Renal cortical epithelial cell (primary cell): ENCODE measurements at places on chromosomes 6 and 20.

DNA sequence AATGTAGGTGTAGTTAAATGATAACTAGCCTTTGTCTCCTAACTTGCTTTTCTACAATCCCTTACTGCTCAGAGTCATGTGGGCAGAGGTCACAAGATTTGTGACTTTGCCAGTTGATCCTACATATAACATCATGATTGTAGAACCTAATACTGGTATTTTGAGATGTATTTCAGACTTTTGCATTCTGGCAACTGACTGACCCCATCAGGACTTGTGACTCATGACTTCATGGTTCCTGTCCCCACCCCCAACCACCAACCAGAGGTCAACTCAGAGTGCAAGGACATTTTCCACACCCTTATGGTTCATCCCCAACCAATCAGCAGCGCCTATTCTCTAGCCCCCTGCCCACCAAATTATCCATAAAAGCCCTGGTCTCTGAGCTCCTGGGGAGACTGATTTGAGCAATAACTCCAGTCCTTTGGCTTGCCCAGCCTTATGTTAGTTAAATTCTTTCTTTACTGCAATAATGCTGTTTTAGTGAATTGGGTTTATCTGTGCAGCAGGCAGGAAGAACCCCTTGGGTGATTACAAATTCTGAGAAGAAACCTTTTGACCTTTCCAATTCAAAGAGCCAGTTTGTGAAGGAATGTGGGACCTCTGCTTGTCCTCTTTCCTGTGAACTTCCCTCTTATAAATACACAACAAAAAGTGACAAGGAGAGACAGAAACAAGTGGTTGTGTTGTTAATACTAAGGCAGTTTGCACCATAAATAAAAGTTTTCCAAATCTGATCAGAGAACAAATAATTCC is 588.7 kb downstream of the UTRN start:
- no peak for DNase-seq

DNA sequence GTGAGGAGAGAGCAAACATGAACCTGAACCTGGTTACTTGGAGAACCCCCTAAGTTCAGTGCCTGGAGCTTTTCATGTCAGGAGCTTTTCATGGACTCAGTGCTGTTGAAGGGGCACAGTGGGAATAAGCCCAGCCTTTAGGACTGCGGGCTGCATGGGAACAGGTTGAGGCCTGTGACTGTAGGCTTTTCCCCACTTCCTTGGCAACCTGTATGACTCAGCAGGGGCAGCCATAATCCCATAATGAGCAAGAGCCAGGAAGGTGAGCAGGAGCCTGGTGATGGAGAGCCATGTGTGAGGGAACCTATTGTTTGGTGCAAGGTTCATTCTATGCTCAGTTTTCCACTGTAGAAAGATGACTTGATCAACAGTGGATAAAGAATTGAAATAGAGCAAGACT is 23.4 kb downstream of the MEP1A start:
- DNase-seq: peak; percentile 2

DNA sequence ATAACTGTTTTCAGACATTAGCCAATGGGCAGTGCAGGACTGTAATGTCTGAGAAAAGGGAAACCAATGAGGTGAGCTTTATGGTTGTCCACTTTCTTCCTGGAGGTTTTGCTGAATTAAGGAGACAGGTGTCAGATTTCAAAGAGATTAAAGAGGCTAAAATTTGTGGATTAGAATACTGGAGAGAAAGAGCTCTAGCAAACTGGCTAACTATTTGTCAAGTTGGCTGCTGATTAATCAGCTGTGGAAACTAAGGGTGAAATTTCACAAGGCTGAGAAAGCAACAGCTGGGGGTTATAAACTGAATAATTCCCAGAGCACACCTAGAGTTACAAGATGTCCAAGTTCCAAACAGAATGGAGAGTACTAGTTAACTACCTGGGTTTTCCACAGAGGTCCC is 198.9 kb downstream of the TBC1D32 start:
- peak; percentile 82 for DNase-seq

GRCh38 chr20:25066386-25066785 is 8.4 kb upstream of the ACSS1 start:
- peak; percentile 56 for DNase-seq

DNA sequence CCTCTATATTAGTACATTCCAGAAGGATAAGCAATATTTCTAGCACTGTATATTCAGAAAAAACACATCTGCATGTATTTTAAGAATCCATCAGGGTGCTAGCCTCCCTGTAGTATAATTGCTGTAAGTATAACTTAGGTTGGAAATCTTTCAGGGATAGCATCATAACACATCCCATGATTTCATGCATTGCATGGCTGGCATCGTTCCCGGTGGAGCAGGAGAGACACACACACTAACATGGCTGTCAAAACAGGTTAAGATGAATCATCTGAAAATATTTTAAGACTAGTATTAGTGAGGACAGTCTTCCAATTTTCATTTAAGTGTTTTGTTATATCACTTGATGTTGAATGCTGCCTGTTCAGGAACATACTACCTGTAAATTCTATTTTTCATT is 32.1 kb upstream of the CENPW start:
- DNase-seq: peak; percentile 16

DNA sequence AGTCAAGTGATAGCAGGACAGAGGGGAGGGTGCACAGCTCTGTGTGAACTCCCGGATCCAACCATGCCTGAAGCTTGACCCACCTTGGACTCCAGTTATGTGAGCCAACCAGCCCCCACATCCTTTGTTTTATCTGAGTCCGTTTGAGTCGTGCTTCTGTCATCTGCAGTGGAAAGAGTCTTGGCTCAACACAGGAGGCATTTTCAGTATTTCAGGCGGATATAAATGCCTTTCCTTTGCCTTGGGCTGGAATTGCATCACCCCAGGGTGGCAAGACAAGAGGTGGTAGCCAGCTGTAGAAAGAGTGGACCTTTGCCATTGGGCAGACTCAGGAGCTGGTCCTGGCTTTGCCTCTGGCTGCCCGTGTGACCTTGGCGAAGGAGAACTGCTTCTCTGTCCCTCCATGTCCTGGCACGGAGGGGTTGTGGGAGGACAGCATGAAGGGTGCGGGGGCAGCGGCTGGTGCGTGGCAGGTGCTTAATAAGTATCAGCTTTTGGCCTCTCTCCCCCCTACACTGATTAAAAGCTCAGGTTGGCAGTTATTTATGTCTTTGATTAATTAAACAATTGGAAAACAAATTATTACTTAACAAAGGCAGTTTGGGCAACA is 42.6 kb upstream of the APCDD1L start:
- peak; percentile 31 for DNase-seq

- DNase-seq: no peak
These were observed 63.7 kb downstream of the ALDH5A1 start for GRCh38 chr6:24558516-24558915.

DNA sequence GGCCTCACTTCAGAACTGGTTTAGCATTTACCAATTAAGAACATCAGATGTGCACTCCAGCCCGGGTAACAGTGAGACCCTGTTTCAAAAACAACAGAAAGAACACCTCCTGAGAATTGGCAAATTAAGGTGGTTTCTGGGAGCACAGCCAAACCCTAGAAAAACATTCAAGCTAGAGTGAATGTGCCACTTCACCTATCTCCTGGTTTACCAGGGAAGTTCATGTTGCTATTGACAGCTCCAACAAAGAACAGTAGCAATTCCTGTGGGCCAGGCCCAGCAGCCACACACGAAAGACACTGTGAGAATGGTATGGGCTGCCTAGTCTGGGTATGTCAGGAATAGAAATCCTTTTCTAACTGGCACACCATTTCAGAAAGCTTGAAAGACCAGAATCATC is 4.9 kb downstream of the POLR1C start:
- no peak for DNase-seq

DNA sequence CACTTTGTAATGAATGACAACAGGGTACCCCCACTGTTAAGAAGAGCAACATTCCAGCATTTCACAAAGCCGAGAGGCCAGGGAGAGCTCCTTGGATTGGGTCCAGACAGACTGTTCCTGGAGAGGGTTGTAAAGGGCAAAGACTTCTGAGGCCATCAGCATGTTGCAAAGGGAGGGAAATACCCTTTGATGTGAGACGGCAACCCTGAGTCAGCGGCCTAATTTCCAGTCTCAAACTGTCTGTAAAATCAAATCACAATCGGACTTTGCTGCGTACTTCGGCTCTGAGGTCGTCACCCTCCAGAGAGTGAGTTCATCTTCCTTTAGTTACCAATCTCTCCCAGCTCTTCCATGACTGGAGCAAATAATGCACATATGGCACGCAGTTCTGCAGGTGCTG is 101.0 kb upstream of the DTNBP1 start:
- DNase-seq: peak; percentile 93

DNA sequence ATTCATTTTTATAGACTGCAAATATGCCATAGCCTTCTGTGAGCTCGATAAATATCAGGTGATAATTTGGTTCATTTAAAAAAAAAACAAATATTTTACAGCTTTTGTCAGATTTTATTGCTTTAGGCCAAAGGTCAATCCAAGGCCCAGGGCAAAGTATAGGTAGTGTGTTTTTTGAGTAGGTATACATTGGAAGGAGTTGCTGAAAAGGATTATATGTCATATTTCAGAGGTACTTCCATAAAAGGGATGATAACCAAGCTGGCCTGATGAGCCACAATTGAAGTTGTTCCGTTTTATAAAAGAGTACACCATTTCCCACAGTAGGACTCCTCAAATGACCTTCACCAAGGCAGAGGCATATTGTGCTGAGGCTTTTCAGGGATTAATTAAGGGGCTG is 452.8 kb upstream of the FLRT3 start:
- DNase-seq: no peak

- DNase-seq: no peak
These were observed 13.9 kb downstream of the DEF6 start for GRCh38 chr6:35311390-35312075.

GRCh38 chr20:63598479-63599395 is 24.7 kb upstream of the HELZ2 start:
- no peak for DNase-seq

- DNase-seq: no peak
These were observed 17.0 kb upstream of the HLA-A start for GRCh38 chr6:29925321-29925720.

DNA sequence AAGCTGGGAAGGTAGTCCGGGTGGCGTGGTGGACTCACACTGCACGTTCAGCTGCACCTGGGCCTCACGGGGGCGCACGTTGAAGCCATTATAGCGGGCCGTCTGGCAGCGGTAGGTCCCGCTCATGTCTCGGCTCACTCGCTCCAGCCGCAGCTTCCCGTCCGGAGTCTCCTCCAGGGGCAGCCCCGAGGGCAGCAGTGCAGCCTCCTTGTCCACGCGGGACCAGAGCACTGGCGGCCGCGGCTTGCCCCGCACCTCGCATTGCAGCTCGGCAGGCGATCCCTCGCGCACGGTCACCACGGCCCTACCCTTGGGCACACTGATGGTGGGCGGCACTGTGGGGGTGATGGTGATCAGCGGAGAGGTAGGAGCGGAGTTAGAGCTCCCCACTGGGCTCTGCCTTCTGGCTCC is 47.6 kb downstream of the MDGA1 start:
- no peak for DNase-seq
